ENCODE measurements at places on chromosomes 6 and 20. TPM values are rescaled to one million over a fixed set of nuclear protein-coding genes. Genes with fewer than 3 reads are reported as not detected.

DNA sequence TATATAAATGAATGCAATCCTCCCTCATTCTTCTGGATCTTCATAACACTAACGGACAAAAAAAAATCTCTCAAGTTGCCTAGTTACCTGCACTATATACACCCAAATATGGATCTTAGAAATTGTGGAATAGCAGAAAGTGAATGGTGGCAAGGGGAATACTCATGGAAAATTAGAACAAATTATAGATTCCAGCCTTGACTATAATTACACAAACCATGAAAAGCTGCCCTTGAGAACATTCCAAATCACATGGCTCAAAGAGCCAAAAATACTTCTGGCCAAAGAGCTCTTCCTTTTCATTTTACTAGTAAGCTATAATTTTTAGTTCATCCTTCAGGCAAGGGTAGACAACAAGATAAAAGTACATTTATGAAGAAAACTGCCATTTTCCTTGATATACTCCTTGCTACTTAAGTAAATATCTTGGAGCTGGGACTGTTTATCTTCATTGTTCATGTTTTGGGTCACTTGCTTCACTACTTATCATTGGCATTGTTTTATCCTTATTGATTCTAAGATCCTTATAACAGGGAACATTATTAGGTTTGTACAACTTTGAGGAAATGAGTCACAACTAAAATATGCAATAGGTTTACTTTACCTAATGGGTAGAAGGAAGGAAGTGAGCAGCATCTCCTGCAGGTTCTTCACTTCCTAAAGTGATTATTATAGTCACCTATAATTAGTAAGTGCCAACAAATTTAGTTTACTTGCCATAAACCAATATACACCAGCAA lies 6.4 kb upstream of the MTRES1 start:
- DNase-seq = no peak
- no peaks in the 10 kb centered on the region for H3K27me3 ChIP-seq
- no peak overlapping the region for H3K4me3 ChIP-seq
- H3K27ac ChIP-seq = no peak overlapping the region
- H3K36me3 ChIP-seq = no peaks in the 10 kb centered on the region

DNA sequence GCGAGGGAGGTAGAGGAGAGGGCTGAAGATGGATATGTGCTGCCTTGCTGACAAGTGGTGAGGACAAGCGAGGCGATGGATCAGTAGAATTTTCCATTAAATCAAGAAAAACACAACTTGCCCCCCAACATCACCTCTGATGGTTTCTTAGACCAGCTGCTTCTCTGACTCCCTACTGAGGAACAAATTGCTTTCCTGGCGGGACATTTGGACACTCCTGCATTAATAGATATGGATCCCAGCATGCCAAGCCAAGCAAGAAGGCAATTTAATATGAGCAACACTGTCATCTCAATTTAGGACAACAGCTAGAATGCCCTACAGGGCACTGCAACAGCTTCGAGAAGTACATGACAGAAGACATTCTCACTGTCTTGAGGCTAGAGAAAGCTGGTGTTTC lies 248.4 kb upstream of the AGPAT4 start:
- H3K27me3 ChIP-seq = no peaks in the 10 kb centered on the region
- H3K27ac ChIP-seq = no peak overlapping the region
- no peaks in the 10 kb centered on the region for H3K4me1 ChIP-seq
- no peak overlapping the region for H3K4me3 ChIP-seq
- no peak for DNase-seq

DNA sequence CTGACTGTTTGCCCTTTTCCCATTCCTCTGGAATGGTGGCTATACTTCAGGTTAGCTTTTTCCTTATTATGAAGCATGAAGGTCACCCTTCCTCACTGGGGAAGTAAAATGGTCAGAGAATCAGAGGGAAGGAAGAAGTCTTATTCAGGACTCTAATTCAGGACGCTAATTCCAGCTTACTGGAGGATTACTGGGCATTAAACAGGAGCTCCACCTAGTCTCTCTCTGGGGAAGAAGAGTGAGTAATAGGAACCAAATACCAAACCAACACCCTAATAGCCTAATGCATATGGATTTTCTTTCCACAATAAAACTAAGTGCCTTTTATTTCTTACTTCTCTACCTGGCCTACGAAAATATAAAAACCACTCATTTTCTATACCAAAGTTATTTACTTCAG lies 10.1 kb downstream of the CRISP1 start:
- DNase-seq = no peak
- no peaks in the 10 kb centered on the region for H3K27me3 ChIP-seq
- H3K27ac ChIP-seq = no peak overlapping the region
- no peaks in the 10 kb centered on the region for H3K4me1 ChIP-seq
- H3K4me3 ChIP-seq = no peak overlapping the region

The MPIG6B gene
- not detected for total RNA-seq
